Body of pancreas (tissue), 4 donors: ENCODE measurements at places on chromosomes 3 and 15.

DNA sequence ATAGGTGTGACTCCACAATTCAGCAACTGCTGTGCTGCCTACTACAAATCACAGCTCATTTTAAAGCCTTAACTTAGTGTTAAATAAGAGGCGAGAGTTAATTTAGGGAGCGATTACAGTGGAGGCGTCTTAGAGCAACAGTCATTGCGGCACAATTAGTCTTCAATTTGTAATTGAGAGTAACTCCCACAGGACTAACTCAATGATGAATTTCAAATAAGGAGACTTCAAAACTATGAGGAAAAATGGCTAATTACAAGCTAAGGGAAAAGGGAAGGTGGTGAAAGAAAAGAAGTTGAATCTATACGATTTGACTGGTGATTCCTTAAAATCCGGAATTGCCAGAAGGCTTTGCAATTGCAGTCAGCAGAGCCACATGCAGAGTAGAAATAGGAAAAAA, 63.7 kb upstream of the FOXB1 start:
- no peaks in the 10 kb centered on the region for H3K27me3 ChIP-seq
- no peaks in the 10 kb centered on the region for H3K4me1 ChIP-seq
- H3K27ac ChIP-seq: no peak overlapping the region
- no peak overlapping the region for H3K4me3 ChIP-seq

- no peak overlapping the region for H3K27ac ChIP-seq
- no peaks in the 10 kb centered on the region for H3K27me3 ChIP-seq
- H3K36me3 ChIP-seq: peaks cover 7% of the 10 kb centered on the region
- no peak for DNase-seq
These were observed 197.0 kb downstream of the GHSR start for GRCh38 chr3:172251211-172251610.

GRCh38 chr3:187648177-187648576, 22.0 kb downstream of the SST start:
- DNase-seq: no peak
- H3K4me1 ChIP-seq: no peaks in the 10 kb centered on the region
- H3K36me3 ChIP-seq: no peaks in the 10 kb centered on the region
- H3K4me3 ChIP-seq: no peak overlapping the region
- no peaks in the 10 kb centered on the region for H3K27me3 ChIP-seq

DNA sequence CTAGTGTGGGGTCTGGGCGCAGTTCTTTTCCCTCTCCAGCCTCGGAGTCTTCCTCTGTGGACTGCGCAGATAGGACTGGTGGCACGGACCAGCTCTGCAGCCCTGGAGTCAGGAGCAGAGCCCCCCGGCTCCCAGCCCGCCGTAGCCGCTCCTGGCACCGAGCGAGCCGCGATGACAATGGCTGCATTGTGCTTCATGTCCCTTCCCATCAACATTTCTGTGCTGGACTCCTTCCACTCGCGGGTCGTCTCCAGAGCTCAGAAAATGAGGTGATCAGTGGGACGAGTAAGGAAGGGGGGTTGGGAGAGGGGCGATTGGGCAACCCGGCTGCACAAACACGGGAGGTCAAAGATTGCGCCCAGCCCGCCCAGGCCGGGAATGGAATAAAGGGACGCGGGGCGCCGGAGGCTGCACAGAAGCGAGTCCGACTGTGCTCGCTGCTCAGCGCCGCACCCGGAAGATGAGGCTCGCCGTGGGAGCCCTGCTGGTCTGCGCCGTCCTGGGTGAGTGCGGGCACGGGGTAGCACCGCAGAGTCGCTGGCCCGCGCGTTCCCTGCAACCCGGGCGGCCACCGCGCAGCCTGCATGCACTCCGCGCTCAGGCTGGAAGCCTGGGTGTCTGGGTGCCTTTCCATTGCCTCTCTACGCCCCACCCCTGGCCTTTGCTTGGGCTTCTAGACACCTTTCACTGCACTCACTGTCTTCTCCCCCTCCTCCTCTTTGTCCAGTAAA, at the start of gene TF:
Gene TF, plus strand, starts transcription at position 413 of the 731 bp plus-strand sequence. Its CDS starts 48 bp downstream, at position 461.
- no peak for DNase-seq
- no peak within 1 kb of the TSS for H3K27ac ChIP-seq
- no peaks in the 10 kb centered on the region for H3K27me3 ChIP-seq
- peaks cover 24% of the 10 kb centered on the region for H3K4me1 ChIP-seq
- no peaks in the 10 kb centered on the region for H3K36me3 ChIP-seq
- H3K4me3 ChIP-seq: no peak within 1 kb of the TSS

GRCh38 chr3:72613871-72614270, 234.4 kb downstream of the SHQ1 start:
- no peak overlapping the region for H3K27ac ChIP-seq
- no peak for DNase-seq
- no peak overlapping the region for H3K4me3 ChIP-seq
- no peaks in the 10 kb centered on the region for H3K27me3 ChIP-seq
- H3K36me3 ChIP-seq: no peaks in the 10 kb centered on the region

- H3K27me3 ChIP-seq: no peaks in the 10 kb centered on the region
- H3K27ac ChIP-seq: no peak overlapping the region
- no peaks in the 10 kb centered on the region for H3K4me1 ChIP-seq
- H3K36me3 ChIP-seq: peaks cover 4% of the 10 kb centered on the region
These were observed 25.1 kb downstream of the XYLB start for GRCh38 chr3:38371541-38372213.

DNA sequence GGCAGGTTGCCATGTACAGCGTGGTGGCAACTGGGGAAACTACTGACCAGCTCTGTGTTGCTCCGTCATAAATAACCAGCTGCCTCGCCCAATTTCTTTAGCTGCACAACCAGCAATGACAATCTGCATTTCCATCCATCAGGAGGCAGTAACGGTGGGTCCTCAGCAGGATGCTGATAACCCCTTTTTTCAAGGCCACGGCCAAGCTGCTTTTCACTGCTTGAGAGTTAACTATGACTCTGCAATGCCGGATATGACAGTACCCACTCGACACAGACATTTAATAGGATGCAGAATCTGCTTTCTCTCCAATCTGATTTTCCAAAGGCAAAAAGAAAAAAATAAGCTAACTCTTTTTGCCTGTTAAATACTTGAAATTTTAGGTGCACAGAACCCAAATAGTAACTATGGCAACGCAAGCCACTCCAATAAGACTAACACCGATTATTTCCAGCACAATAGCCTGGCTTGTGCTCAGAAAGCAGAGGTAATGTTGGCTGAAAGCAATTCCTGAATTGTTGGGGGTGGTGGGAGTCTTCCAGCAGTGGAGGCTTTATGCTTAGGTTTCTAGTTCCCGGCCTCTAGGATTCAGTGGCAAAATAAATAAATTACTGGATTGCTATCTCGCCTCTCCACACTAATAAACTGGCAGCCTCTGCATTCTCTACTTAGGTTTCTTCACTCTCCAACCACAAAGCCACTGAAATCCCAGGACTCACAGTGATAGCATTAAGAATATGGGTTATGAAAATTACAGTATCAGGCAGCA, 31.2 kb upstream of the SRGAP3 start:
- H3K4me3 ChIP-seq: no peak overlapping the region
- no peak overlapping the region for H3K27ac ChIP-seq
- no peak for DNase-seq

GRCh38 chr15:58587486-58587885, 155.7 kb downstream of the LIPC start:
- H3K27me3 ChIP-seq: no peaks in the 10 kb centered on the region
- H3K4me3 ChIP-seq: no peak overlapping the region
- no peaks in the 10 kb centered on the region for H3K4me1 ChIP-seq
- DNase-seq: no peak
- H3K36me3 ChIP-seq: no peaks in the 10 kb centered on the region
- H3K27ac ChIP-seq: no peak overlapping the region

- H3K36me3 ChIP-seq: peaks cover 8% of the 10 kb centered on the region
- no peaks in the 10 kb centered on the region for H3K27me3 ChIP-seq
- peak overlapping the region; percentile 55 for H3K4me3 ChIP-seq
- H3K4me1 ChIP-seq: peaks cover 74% of the 10 kb centered on the region
- peak overlapping the region; percentile 92 for H3K27ac ChIP-seq
These were observed 3.5 kb downstream of the FURIN start for GRCh38 chr15:90871716-90872485.

- no peak for DNase-seq
- H3K4me3 ChIP-seq: no peak overlapping the region
- no peaks in the 10 kb centered on the region for H3K27me3 ChIP-seq
These were observed 11.4 kb downstream of the CHL1 start for GRCh38 chr3:207973-208372.

DNA sequence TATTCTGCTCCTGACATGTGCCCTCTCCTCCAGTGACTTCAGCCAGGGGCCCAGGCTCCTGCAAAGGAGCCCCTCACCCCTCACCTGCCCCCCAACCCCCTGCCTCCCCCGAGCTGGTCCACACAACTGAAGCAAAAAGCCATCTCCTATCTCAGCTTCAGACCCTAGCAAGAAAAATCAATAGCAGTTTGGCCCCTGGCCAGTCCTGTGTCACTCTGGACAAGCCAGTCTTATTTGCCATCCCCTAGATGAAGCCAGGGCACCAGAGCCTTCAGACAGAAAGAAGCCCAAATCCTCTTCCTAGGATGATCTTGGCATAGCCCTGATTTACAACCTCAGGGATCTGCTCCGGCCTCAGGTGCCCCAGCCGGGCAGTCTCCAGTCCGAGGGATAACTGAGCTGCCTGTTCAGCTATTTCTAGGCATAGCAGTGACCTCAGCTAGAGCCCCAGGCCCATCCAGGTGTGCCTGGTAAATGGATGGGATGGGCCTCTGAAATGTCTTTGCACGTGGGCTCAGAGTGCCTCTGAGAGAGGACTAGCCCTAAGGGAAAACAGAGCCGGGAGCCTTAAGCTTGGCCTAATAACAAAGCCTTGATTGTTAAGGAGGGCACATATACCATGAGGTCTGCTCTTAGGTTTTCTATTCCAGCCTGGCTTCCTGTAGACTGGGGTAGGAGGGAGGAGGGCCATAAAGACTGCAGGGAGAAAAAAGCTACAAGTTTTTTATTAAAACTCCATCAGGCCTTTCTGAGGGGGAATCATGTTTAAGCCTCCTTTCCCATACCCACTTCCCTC, 242.0 kb downstream of the SHQ1 start:
- DNase-seq: peak; percentile 78
- no peak overlapping the region for H3K27ac ChIP-seq
- H3K4me1 ChIP-seq: peaks cover 5% of the 10 kb centered on the region
- no peak overlapping the region for H3K4me3 ChIP-seq

- no peaks in the 10 kb centered on the region for H3K36me3 ChIP-seq
- H3K27ac ChIP-seq: no peak overlapping the region
- H3K4me1 ChIP-seq: no peaks in the 10 kb centered on the region
- H3K4me3 ChIP-seq: no peak overlapping the region
- no peaks in the 10 kb centered on the region for H3K27me3 ChIP-seq
These were observed 175.8 kb upstream of the ZBTB20 start for GRCh38 chr3:115322901-115323300.

DNA sequence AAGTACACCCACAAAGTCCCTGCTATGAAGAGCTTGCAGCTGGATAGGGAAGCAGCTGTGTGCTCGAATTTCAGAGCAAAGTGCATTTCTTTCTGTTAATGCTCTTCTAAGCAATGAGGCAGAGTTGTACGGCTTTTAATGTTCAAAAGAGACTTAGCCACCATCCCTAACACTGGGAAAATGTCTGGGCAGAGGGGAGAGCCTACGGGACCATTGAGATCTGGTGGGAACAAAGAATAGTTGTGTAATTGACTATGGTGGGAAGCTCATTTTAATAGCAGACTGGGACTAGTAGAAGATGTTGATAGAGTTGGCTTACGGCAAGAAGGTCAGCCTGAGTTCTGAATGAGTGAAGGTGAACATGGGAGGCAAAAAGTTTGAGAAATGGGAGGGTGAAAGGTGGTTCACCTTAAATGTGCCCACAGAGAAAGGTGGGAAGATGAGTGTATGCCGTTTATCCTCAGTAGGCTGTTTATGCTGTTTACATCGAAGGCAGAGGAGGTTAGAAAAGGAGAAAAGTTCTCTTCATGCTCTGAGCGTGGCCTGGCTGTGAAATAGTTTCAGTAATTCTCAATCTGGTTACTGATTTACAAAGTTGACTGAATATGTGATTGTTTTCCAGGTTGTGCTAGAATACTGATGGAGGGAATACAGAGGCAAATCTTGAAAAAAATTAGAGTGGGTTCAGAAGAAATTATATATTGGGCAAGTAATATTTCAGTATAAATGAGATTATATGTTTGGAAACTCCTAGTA, 22.9 kb upstream of the UTS2B start:
- no peaks in the 10 kb centered on the region for H3K36me3 ChIP-seq
- no peak for DNase-seq

GRCh38 chr3:177284383-177284881, 87.2 kb upstream of the TBL1XR1 start:
- no peaks in the 10 kb centered on the region for H3K36me3 ChIP-seq
- no peaks in the 10 kb centered on the region for H3K4me1 ChIP-seq
- no peak overlapping the region for H3K27ac ChIP-seq
- no peaks in the 10 kb centered on the region for H3K27me3 ChIP-seq
- peak; percentile 38 for DNase-seq
- no peak overlapping the region for H3K4me3 ChIP-seq
